Occipital lobe (tissue), 3 donors: ENCODE measurements at places on chromosomes 7 and 10. TPM values are rescaled to one million over a fixed set of nuclear protein-coding genes. Genes with fewer than 3 reads are reported as not detected.

BTRC gene
- 29.9 TPM for total RNA-seq

LOXL4 gene
- 0.47 TPM for total RNA-seq

- no peak for DNase-seq
Observed at GRCh38 chr10:103926722-103927319, 8.8 kb upstream of the STN1 start.

ANKRD30A gene
- not detected for total RNA-seq

GRCh38 chr7:86991771-86992191 is 67.7 kb downstream of the ELAPOR2 start:
- DNase-seq: no peak

- peak; percentile 91 for DNase-seq
Observed at GRCh38 chr10:102114861-102115618, 5.1 kb downstream of the LDB1 start.

GRCh38 chr10:110307805-110308204 is 3.1 kb upstream of the SMNDC1 start:
- DNase-seq: no peak

DNA sequence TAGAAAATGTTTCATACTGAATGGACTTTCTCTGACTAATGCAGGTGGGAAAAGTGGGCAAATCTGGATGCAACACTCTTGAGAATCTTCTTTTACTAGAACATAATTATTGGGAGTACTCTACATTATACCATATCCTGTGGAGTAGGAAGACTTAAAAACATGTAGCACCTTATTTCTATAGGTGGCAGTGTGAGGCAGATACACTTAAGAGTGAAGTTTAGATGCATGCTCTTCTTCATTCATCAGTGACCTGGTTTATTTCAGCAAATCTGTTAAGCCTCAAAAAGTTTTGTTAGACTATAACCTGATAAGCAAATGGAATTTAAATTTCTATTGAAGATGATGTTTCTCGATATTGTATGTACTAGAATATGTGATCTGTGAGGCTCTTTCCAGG is 1087.1 kb upstream of the LRRN3 start:
- no peak for DNase-seq

- DNase-seq: no peak
Observed at GRCh38 chr7:121938429-121938996, 65.6 kb downstream of the PTPRZ1 start.

DNA sequence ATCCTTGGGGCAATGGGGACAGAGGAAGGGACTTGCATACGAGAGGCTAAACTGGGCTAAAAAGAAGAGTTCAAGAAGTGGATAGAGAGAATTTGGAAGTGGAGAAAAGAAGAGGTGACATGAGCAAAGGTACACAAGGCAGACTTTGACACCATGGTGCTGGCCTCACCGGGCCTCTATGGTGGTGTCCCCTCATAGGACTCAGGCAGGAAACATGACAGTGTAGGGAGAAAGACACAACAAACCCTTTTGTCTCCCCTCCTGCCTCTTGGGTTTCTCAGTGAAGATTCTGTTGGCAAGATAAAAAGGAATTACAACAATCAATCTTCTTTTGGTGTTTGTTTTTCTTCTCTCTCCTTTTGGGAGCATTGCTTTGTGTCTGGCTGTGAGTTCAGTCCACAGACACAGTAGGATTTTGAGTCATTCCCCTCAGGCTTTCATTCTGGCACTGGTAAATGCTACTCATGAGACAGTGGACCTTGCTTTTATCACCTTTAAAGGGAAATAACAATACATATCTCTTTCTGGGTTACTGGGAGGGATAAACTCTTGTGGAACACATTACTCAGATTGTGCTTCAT is 827.7 kb downstream of the TNS3 start:
- no peak for DNase-seq
